Kasumi-1 (cell line): ENCODE measurements at places on chromosomes 3 and 15.
A peak's percentile ranks its signal among the peaks of the same experiment; 100 is the strongest.

GRCh38 chr3:42051384-42052131 lies 39.6 kb upstream of the TRAK1 start:
- DNase-seq = no peak

- DNase-seq = peak; percentile 84
Measured at GRCh38 chr15:90902040-90902839, 862 bp upstream of the MAN2A2 start.

- no peak for DNase-seq
Measured at GRCh38 chr15:28094732-28095521, 4.2 kb downstream of the OCA2 start.

DNA sequence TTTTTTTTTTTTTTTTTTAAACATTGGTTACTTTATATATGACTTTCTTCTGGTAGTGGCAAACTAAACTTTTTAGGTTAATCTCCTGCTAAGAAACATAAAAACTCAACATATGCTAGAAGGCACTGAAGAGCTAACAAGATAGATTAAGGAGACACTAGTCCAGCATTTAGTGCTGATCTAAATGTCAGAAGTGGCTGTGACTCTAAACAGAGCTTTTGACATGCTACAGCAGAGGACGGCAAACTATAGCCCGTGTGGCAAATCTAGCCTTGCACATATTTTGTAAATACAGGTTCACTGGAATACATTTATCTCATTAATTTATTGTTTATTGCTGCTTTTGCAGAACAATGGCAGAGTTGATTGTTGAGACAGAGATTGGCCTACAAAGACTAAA lies 20.6 kb downstream of the NR2E3 start:
- DNase-seq = no peak

DNA sequence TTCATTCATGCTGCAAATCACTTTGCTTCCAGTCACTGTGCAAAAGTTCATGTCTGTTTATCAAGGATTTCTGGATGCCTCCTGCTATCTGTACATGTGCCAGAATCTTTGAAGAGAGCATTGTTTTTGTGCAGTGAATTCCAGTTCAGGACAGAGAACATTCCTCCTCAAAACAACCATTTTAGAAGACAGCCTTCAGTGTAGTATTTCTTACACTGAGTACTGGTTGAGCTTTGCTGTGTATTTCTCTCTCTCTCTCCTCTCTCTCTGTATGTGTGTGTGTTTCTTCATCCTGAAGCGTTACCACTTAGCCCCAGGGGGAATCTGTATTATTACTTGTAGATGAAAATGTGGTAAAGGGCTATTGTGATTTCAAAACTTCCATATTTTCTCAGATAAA lies 123.8 kb upstream of the CHL1 start:
- no peak for DNase-seq

DNA sequence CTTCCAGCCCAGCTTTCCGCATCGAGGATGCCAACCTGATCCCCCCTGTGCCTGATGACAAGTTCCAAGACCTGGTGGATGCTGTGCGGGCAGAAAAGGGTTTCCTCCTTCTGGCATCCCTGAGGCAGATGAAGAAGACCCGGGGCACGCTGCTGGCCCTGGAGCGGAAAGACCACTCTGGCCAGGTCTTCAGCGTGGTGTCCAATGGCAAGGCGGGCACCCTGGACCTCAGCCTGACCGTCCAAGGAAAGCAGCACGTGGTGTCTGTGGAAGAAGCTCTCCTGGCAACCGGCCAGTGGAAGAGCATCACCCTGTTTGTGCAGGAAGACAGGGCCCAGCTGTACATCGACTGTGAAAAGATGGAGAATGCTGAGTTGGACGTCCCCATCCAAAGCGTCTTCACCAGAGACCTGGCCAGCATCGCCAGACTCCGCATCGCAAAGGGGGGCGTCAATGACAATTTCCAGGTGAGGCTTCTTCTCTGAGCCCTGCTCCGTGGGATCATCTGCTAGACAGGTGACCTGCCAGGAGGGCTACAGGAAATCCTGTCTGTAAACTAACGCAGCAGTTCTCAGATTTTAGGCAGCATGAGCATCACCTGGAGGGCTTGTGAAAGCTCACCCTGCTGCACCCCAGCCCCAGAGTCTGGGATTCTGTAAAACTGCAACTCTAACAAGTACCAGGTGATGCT lies 1.6 kb downstream of the THBS1 start:
- no peak for DNase-seq

GRCh38 chr3:105868431-105868741 lies 426 bp downstream of the CBLB start:
- peak; percentile 30 for DNase-seq

DNA sequence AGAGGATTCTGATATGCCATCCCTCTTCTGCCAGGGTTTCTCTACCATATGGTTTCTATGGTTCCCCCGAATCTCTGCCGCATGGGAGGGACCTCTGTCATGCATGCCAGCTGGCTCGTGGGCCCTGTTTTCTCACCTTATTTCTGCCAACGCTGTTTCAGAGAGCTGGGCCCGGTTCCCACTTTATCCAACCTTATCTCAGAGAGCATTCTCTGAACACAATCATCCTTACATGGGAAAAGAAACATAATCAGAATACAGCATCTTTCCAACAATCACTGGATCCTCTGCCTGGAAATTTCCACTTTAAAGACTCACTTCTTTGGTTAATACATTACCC lies 234.5 kb upstream of the ZBTB20 start:
- no peak for DNase-seq

GRCh38 chr3:149967086-149967685 lies 3.5 kb downstream of the PFN2 start:
- DNase-seq = peak; percentile 69

DNA sequence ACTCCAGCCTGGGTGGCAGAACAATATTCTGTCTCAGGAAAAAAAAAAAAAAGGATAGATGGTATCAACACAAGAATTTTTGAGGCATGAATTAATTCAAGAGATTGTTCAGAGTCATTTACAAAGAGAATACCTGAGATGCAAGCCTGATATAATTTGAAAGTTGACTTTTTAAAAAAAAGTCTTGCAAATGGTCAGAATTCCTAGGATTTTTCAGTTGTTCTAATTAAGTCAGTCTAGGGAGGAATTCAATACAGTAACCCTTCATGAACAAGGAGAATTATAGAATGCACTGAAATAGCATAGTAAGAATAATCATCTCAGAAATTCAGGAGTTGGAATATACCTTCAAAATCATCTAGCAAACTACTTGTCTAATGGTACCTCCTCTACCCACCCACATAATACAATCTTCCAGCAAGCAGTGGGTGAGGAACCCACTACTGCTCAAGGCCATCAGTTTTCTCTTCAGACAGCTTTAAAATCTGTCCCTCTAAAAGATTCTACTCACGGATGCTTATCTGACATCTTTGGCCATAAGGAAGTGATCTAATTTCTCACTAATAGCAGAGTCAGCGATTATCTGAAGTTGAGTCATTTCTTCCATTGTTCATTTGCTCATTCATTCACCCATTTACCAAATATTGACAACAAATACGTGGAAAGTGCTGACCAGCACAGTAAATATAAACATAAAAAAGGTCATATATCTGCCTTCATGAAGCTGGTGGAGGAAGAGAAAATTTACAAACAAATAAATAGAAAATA lies 159.6 kb downstream of the GREM1 start:
- DNase-seq = no peak

GRCh38 chr15:62929000-62929357 lies 113.6 kb upstream of the TPM1 start:
- no peak for DNase-seq

DNA sequence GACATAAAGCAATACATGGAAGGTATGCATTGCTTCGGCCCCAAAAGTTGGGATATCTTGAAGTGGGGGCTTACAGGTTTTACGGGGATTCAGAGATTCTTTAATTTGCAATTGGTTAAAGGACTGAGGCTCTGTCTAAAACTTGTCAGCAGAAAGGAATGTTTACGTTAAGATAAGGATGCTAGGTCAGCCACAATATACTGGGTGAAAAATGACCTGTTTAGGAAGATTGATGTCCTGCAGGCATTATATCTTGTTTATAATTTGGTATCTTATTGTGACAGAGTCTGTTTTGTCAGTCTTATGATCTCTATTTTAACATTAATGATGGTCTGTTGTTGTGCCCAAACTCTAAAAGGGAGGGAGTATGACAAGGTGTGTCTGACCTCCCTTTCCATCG lies 15.3 kb upstream of the CCNDBP1 start:
- no peak for DNase-seq
